Stimulated activated CD8-positive, alpha-beta memory T cell treated with anti-CD3 and anti-CD28 coated beads, Interleukin-7, amount 100 ng/mL, for 4 hours (primary cell): ENCODE measurements at places on chromosomes 5 and 9.

GRCh38 chr5:9148242-9148641, 397.6 kb downstream of the SEMA5A start:
- no peak for DNase-seq

DNA sequence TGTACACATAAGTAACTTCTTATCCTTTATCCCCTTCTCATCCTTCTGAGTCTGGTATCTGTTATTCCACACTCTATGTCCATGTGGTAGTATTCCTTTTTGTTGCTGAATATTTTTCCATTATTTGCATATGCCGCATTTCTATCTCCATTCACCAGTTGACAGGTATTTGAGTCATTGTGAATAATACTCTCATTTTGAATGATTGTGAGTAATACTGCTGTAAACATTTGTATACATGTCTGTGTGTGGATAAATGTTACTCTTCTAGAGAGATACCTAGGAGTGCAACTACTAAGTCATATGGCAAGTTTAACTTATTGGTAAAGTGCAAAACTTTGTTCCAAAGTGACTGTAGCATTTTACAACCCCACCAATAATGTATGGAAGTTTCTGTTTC, 15.6 kb downstream of the RIC1 start:
- DNase-seq = no peak

- no peak for DNase-seq
These were observed 526.7 kb upstream of the TYRP1 start for GRCh38 chr9:12166518-12166917.

- no peak for DNase-seq
These were observed 4.6 kb upstream of the DNAJC18 start for GRCh38 chr5:139443831-139444453.

DNA sequence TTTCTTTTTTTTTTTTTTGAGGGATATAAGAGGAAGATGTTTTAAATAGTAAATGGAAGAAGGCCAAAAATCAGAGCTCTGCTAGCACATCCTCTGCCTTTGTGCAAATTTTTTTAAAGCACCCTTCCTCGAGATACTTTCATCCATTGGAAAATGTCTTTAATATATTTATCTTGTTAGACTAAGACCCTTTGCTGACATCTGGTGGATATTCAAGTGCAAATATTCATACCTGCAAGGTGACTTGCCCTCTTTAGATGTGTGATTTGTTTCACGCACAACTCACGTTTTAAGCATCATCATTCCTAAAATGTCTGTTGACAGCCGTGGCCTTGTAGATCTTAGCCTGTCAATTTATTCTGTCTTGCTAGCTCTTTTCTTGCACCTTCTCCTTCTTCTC, 258.5 kb downstream of the AGTPBP1 start:
- DNase-seq = no peak

GRCh38 chr5:113807427-113807991, 294.0 kb downstream of the YTHDC2 start:
- DNase-seq = no peak

DNA sequence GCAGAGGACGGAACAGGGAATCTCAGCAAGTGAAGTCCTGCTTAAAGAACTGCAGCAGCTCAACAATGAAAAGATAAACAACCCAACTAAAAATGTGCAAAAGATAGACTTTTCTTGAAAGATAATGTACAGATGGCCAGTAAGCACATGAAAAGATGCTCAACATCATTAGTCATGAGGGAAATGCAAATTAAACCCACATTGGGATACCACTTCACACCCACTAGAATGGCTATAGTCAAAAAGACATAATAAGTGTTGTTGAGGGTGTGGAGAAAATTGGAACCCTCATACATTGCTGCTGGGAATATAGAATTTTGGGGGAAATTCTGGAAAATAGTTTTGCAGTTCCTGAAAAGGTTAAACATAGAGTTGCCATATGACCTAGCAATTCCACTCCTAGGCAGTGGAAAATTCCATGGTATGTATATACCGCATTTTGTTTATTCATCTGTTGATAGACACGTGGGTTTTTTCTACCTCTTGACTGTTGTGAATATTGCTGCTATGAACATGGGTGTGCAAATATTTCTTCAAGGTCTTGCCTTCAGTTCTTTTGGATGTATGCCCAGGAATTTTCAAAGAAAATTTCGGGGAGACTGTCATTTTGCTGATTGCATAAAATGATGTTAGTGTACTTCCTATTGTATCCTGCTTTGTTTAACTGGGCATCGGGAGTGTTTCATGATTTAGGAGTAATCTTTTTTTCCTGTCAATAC, 7.2 kb downstream of the CNOT8 start:
- DNase-seq = no peak

- no peak for DNase-seq
These were observed 13.2 kb downstream of the GADD45G start for GRCh38 chr9:89617978-89618377.

GRCh38 chr9:34430843-34431437, 27.4 kb downstream of the FAM219A start:
- DNase-seq = no peak

GRCh38 chr5:174945853-174946252, 221.5 kb downstream of the MSX2 start:
- no peak for DNase-seq

DNA sequence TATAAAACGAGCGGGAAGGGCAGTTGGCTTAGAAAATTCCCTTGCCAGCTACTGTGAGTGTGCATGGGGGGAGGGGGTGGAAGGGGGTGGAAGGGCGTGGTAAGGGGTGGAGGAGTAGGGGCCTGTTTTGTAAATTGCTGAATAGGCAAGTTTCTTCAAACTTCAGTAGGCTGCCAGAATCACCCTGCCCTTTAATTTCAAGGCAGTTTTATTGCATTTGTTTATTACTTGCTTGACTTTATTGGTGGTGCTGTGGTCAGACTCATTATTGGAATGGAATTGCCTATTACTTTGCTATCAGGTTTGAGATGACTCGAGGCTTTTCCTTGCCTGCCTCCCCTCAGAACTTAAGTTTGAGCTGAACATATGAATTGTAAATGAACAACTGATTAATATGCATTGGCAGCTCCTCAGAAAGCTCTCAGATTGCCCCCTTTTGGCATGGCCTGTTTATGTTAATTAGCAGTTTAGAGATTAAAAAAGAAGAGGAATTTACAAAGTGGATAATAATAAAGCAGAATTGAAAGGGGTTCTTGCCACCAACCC, 76.0 kb downstream of the SEMA6A start:
- no peak for DNase-seq

- DNase-seq = no peak
These were observed 760 bp upstream of the MAN1B1 start for GRCh38 chr9:137085920-137086530.

DNA sequence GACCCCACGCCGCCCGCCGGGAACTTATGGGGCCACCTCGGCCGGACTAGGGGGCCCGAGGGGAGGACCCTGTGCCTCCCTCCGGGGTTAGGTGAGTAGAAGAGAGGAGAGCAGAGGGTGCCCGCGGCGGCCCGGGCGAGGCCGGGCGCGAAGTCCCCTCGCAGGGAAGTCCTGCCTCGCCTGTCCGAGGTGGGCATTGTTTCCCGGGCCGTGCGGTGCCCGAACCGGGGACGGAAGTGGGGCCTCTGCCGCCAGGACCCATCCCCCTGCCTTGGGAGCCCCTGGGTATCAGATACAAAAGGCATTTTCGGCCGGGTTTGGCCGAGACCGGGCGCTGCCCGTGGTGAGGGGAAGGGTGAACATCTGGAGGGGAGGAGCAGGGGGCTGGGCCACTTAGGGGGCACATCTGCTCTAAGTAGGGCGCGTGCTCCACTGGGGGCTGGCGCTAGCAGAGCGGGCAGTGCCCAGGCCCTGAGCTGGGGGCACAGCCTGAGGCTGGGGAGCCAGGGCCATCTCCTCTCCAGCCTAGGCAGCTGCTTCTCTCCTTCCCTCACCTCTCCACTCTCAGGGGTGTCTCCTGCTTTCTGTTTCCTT, 48.2 kb downstream of the DAB2IP start:
- no peak for DNase-seq

DNA sequence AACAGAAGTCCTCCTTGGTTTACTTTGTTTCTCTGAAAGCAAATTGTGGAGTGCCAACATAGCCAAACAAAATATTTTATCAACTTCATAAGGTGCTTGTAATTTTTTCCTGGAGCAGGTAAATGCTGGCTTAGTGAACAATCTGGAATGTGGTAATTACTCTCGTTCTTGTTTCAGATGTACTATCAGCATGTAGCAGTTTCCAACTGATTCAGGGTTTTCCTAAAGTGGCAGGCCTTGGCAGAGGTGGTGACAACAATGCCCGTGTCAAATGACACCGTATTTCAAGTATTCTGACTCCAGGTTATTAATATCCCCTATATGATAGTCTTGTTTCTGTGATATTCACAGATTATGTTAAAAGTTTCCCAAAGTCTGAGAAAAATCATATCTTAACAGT, 1.2 kb downstream of the C9orf72 start:
- DNase-seq = no peak

DNA sequence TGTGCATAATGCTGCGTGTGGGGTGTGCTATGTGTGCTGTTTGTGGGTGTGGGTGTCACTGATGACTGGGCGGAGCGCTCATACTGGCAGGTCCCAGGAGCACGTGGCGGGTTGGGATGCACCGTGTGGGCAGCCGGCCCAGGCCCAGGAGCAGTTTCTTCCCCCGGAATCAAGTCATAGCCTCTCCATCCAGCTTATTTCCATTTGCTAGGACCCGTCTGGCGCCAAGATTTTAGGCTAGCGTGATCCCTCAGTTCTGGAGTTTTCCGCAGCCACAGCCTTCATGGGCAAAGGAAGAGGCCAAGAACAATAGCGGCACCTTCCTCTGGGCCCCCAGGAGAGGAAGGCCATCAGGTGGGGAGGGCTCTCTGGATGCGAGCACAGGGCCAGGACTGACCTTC, 43.3 kb upstream of the NEURL1B start:
- DNase-seq = no peak

DNA sequence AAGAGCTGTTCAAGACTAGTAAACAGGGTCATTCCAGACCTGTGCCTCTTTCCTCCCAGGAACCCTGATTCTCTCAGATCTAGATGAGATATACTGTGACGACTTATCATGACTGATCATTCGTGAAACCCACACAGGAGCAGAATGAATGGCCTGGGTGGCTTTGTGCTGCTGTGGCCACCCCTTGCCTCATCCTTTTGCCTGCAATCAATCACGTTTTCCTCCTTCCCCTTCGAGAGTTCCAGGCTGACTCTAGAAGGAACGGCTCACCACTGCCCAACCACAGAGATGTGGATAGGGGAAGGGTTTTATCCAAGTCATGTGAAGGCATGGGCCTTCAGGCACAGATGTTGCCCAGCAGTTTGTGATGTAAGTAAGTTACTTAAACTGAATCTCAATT, 5.8 kb downstream of the ANXA6 start:
- DNase-seq = no peak

- DNase-seq = no peak
These were observed 73.8 kb downstream of the SNCAIP start for GRCh38 chr5:122385808-122386207.

- DNase-seq = no peak
These were observed 65.2 kb downstream of the OTULIN start for GRCh38 chr5:14729448-14730385.

GRCh38 chr9:88782931-88783710, 208.1 kb upstream of the S1PR3 start:
- DNase-seq = no peak

DNA sequence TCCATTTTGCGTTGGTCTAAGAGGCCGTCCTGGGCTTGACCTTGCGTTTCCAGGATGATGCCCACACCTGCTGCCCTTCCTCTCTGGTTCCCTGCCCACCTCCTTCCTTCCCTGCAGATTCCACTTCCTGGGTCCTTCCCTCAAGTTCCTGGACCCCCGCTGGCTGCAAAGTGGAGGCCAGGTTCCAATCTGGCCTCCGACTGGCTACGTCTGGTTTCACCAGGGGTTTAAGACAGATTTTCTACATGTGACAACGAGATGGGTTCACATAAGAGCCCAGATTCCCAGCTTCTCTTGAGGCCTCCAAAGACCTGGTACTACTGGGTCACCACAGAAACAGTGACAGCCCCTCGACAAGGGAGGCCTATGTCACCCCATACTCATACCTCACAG, 2.1 kb downstream of the MGAT4B start:
- DNase-seq = no peak

- no peak for DNase-seq
These were observed 163.4 kb downstream of the GAS1 start for GRCh38 chr9:86783884-86784283.

DNA sequence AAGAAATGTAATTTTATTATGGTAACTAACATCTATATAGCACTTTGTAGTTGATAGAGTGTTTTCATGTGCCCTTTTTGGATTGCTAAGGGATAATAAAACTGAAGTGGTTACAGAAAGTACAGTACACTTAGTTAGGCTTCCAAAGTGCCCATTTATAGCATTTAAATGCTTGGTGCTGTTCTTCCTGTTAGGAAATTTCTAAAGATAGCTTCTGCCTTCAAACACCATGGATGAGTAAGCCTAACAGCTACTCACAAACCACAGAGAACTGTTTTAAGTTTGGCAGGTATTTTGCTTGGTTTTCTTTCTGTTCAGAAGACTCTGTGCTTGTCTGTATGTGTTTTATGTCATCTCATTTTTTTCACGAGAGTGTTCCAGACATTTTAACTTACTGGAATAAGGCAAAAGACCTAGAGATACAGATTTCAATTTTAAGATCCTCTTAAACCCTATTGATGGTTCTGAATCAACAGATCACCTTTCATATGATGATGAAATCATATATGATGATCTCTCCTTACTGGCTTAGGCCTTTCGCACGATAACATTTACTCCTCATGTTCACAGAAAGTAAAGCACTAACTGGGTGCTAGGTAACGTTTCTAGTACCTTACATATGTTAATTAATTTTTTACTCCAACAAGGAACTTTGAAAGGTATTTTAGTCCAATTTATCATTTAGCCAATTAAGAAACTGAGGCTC, 4.4 kb downstream of the RIMOC1 start:
- no peak for DNase-seq

DNA sequence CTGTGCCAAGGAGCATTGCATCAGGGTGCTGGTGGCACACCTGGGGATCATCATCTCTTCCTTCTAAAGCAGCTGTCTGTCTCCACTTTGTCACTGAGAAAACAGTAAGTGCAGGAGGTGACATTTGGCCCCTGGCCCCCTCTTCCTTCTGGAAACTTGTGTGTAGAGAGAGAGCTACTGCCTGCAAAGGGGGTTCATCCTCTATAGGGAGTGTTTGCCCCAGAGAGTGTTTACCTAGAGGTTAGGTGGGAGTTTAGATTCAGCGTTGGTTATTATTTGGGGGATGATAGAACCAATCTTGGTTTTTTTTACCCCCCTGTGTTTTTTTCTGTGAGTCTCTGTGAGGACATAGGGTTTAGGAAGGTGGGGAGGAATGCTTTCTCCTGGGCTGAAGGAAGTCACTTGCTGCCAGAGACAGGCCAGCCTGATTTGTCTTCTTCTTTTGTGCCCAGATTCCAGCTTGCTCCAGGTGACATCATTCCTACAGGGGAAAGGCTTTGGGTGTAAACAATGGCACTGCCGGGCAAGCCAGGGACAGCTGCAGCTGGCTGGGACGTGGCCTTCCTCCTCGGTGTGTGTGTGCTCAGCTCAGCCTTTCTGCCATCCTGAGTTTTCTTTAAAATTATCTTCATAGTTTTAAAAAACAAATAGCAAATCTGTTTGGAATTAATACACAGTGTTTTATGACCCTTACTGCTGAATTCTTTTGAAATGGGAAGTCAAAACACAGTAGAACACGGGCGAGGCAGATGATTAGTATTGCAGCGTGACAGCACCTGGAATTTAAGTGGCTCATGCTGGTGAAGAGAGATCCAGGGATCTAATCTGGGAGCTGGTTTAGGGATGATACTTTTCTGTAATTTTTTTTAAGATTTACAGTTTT, 24.5 kb downstream of the PRRC2B start:
- DNase-seq = no peak
